A375 (cell line): ENCODE measurements at places on chromosomes 16 and 17. TPM values are rescaled to one million over a fixed set of nuclear protein-coding genes. Genes with fewer than 3 reads are reported as not detected.

ENO3 gene
- total RNA-seq, result 7.2 and 8.6 TPM in 2 replicates

TMEM98 gene
- 12.4 and 18.6 TPM in 2 replicates for total RNA-seq

HYDIN gene
- 0.11 and 0.34 TPM in 2 replicates for total RNA-seq

PLA2G10 gene
- not detected in 2 replicates for total RNA-seq

FOXJ1 gene
- 0.19 TPM in 1 of 2 replicates, not detected in the other for total RNA-seq
